KBM-7 (cell line): ENCODE measurements at places on chromosomes 4 and X.
A peak's percentile ranks its signal among the peaks of the same experiment; 100 is the strongest.

- no peak for DNase-seq
Observed at GRCh38 chrX:49161632-49162031, 926 bp upstream of the MAGIX start.

DNA sequence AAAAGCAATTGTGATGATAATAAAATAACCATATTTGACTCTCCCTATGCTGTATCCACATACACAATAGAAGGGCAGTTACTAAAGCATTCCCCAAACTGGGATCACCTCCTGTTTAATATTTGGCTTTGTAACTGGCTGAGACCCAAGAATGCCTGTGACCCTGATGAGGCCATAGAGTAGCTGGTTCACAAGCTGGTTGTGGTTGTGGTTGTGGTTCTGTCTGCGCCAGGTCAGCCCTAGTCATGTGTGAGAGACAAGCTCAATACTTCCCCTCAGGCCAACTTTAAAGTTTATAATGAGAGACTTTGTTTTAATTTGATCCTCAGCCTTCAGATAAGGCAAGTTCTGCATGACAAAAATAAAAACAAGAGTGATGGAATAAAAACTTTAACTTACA, 209.9 kb downstream of the PARM1 start:
- no peak for DNase-seq

DNA sequence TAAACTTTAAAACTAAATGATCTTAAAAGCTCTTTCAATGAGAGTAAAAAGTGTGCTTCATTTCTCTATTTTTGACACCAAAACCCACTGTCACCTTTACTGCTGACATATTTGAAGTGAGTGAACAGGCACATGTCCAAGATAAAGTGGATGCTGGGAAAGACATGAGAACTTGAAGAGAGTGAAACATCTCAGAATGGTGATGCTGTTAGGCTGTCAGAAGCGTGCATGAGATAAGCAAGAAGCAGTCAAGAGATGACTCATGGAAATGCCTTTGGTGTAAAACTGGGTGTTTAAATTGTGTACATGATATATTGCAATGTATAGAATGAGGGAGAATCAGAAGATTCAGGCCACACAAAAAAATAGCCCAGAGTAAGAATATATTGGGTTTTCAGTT, 21.8 kb upstream of the GBA3 start:
- DNase-seq = no peak

- no peak for DNase-seq
Observed at GRCh38 chr4:18816228-18816895, 794.8 kb upstream of the LCORL start.

GRCh38 chr4:145808021-145808650, 128.2 kb downstream of the C4orf51 start:
- no peak for DNase-seq

DNA sequence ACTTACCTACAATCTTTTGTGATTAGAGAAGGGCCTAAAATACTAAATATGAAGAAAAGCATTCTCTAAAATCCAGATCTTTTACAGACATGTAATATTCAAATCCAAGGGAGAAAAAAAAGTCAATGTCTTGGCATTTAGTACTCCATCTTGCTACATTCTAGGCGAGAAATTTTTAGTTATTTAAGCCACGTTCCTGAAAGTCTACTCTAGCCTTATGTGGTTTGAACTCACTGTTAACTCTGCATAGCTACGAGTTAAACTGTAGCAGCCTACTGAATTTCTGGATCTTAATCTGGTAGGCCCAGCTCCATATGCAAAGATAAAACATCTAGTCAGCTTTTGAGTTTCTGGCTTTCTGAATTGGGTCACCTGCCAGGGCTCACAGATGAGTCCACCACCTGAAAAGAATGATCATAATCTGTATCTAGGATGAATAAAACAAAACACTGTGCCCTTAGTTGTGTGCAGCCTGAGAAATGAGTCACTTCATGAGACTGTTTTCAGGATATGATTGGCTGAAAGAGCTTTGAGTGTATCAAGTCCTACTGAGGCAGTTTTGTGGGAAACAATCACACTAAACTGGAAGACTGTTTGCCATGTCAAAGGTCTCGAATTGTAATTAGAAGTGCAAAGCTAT, 3.2 kb upstream of the NEK1 start:
- DNase-seq = no peak

DNA sequence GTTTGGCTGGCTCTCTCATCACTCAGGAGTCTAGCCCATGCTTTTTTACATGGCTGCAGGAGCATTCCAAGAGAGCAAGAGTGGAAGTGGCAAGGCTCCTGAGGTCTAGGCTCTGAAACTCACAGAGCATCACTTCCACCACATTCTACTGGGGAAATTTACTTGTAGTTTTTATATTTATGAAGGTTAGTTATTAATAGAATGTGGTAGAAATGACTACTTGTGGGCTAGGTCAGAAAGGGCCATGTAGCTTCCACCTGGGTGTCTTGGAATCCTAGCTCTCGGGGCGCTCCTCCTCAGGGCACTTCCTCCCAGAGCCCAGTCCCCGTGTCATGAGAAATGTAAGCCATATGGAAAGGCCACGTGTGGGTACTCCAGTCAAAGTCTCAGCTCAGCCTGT, 127.0 kb upstream of the CASK start:
- no peak for DNase-seq

DNA sequence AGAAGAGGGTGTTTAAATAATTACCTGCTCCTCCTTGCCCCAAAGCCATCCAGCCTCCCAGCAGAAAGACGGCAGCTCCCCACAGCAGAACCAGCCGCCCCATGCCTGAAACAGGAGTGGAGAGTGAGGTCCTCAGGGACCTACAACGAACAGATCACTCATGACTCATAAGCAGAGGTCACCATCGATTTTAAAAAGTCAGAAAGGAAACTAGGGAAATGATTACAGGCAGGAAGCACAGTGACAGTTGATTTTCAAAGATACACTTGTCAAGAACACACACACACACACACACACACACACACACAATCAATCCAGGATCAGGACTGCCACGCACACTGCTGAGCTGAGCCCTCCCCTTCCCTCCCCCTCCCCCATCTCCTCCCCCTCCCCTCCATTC, at the start of gene CRLF2:
CRLF2 (minus strand) TSS at position 118 of the 400 bp plus-strand sequence; CDS start at position 103, 15 bp downstream.
- peak; percentile 87 for DNase-seq

GRCh38 chr4:153154007-153154975, 50.0 kb upstream of the TRIM2 start:
- DNase-seq = peak; percentile 43

DNA sequence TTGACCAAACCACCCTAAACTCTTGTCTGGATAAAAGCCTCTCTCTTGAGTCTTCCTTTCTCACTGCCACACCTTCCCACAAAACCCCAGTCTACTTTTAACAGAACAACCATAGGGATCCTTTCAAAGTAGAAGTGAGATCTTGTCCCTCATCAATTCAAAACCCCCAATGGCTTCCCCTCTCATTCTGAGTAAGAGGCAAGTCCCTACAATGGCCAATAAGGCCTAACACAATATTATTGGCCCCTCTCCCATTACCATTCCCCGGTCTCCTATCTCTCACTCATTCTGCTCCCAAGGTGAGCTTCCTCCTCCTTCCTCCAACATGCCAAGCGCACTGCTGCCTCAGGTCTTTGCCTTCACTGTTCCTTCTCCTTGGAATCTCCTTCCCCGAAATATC, 57.1 kb downstream of the REELD1 start:
- no peak for DNase-seq

DNA sequence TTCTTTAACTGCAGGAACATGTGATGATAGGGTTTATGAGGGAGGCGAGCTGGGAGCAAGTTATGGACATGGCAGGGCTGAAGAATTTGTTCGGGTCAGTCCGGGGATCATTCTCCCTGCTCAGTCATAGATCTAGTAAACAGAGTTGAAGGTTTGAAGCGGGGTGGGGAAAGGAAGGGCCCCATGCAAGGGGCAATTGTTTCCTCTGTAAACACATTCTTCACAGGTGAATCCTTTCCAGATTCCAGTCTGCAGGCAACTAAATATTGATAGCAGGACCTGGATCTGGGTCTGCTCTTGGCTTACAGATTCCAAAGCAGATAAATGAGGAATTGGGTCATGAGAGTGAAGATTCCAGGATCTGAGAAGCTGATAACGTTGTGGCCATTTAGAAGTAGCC, 44.3 kb upstream of the ARHGAP24 start:
- DNase-seq = no peak
